Omental fat pad (tissue), 4 donors: ENCODE measurements at places on chromosomes 3 and 15. TPM values are rescaled to one million over a fixed set of nuclear protein-coding genes. Genes with fewer than 3 reads are reported as not detected.

The EIF4E3 gene
- total RNA-seq, result 23.7 TPM

DNA sequence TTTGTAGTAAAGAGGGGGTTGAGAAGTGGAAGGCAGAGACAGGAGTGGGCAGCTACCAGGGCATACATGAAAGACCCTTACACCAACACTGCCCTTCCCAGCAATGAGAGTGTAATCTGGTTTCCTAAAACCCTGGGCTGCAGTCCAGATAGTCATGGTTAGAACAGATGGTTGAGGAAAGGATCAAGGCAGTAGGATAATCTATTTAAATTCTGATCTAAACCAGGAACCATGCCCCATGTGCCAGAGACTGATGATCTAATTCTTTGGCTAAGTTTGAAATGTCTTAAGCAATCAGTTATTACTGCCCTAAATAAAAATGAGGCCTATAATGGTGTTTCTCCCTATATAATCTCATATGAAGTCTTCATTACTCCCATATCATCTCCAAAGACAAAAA lies 59.6 kb downstream of the PRTG start:
- no peak for DNase-seq

- no peak for DNase-seq
Measured at GRCh38 chr15:89770041-89770440, 6.1 kb upstream of the MESP2 start.

GRCh38 chr3:161915418-161915750 lies 418.8 kb downstream of the OTOL1 start:
- DNase-seq, result no peak

- DNase-seq, result no peak
Measured at GRCh38 chr3:148584438-148584837, 113.3 kb upstream of the AGTR1 start.
